Stimulated activated CD4-positive, alpha-beta T cell treated with anti-CD3 and anti-CD28 coated beads, Interleukin-12 subunit alpha, Interleukin-12 subunit beta, amount 100 ng/mL, for 48 hours (primary cell): ENCODE measurements at places on chromosomes 7 and 10.

DNA sequence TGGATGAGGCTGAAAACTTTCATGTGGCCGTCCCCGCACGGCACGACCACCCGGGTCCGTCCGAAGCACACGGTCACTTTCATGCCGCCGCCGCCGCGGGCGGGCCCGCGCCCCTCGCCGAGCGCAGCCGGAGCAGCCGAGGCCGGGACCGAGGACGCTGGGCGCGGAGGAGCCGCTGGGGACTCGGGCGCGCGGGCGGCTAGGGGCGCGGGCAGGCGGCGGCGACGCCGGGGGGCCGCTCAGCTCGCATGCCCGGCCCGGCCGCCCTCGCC, 247 bp downstream of the PARD3 start:
- DNase-seq, result no peak

DNA sequence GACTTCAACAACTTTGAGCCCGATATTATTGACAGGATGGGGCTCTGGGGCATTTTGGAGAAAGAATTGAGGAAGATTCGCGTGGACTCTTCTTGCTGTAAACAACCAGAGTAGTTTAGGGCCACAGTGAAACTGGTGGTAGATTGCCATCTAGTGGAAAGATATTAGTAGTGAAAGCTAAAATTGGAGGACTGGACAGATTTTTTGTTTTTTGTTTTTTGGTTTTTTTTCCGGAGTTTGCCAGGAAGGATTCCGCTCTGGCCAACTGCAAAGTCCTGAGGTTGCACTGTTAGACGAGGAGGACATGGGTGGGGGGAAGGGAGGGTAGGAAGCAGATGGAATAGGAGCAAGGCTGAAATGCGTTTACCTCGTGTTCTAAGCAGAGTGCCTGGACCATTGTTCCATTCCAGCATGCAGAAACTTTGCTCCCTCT, 11.7 kb downstream of the NOBOX start:
- DNase-seq, result peak; percentile 14

- DNase-seq, result no peak
Observed at GRCh38 chr10:43172645-43173044, 34.4 kb downstream of the CSGALNACT2 start.

DNA sequence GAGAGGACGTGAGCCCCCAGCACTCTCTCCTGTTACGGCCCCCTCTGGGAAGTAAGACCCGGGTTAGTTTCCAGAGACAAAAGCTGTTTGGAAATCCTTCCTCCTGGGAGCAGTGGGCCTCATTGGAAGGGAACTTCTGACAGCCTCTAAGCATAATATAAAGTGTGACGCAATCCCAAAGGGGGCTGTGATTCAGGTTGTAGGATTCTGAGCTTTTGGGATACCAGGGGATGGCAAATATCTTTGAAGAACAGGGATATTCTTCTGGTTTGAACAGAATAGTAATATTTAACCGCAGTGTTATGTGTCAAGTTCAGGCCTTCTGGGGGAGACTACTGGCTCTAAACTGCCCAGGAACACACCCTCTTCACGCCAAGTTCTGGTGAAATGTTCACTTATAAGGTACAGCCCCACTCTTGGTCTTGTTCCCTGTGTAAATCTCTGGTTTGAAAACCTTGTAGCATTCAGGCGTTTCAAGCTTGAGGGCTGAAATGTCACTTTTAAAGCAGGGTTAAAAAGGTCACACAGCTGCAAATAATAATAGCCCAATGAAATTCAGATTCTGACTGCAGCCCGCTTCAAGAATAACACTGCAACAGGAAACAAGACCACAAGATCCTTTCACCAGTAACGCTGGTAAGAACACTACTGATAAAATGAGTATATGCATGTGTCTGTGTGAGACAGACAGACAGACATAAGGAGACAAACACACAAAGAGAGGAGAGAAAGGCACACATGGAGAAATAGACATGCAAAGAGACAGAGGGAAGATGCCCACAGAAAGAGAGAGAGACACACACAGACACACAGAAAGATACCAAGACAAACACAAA, 69.0 kb downstream of the CREB5 start:
- no peak for DNase-seq

DNA sequence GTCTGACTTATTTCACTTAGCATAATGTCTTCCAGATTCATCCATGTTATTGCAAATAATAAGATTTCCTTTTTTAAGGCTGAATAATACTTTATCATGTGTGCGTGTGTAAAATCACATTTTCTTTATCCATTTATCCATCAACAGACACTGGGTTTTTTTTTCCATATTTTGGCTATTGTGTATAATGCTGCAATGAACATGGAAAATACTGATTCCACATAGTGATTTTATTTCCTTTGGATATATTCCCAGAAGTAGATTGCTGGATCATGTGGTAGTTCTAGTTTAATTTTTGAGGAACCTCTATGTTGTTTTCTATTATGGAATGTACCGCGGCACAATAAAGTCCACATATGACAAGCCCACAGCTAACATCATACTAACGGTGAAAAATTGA, 180.1 kb downstream of the PON1 start:
- DNase-seq, result no peak

- no peak for DNase-seq
Observed at GRCh38 chr7:51246258-51247245, 70.1 kb downstream of the COBL start.

GRCh38 chr10:61016630-61017029, 72.6 kb upstream of the RHOBTB1 start:
- DNase-seq, result no peak

GRCh38 chr7:81233208-81233940, 314.5 kb upstream of the SEMA3C start:
- DNase-seq, result no peak

DNA sequence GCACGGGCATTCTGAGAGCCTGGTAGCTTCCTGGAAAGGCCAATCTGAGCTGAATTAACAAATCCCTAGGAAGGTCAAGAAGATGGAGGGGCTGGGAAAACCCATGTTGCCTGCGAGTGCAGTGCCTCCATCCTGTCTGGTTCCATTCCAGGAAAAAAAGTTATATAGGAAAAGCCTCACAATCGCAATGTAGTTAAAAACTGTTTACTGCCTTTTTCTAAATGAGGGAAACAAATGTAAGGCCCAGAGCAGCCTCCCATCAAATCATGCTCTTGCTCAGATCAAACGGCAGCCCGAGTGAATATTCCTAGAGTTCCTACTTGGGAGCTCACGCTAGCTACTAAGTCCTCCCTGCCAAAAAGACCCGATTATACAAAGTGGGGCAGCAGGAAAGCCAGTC, 179.9 kb downstream of the KCNMA1 start:
- DNase-seq, result no peak

GRCh38 chr10:122293961-122294380, 22.9 kb downstream of the BTBD16 start:
- no peak for DNase-seq

- DNase-seq, result peak; percentile 66
Observed at GRCh38 chr7:102426268-102427018, 6.9 kb upstream of the ORAI2 start.

DNA sequence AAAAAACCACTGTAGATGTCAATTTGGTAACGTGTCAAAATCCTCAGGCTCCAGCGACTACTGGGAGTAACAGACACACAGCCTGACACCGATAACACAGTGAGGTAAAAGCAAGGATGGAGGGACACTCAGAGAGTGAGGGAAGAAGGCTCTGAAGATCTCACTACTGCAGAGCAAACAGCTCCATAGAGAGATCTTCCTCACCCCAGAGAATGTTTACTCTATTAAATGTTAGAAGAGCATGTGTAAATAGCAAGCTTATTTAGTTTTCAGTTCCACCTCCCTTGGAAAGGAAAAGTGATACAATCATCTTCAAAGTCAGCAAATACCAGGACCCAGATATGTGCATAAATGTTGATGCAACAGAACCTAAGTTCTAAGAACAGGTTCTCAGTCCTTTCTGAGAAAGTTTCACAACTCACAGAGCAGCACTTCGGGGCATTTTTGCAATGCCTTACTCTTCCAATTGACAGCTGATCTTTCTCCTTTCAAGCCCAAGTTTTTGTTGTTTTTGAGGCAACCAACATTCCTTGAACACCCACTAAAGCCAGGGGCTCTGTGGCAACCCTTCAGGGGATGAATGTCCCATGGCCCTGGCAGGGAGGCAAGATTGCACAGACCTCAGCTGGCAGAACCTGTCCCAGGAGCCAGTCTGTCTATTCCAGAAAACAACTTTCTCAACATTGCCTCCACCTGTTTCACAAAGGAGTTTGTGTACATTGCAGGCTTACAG, 177.4 kb downstream of the SFMBT2 start:
- no peak for DNase-seq

- no peak for DNase-seq
Observed at GRCh38 chr7:22351878-22352277, 5.1 kb downstream of the RAPGEF5 start.

DNA sequence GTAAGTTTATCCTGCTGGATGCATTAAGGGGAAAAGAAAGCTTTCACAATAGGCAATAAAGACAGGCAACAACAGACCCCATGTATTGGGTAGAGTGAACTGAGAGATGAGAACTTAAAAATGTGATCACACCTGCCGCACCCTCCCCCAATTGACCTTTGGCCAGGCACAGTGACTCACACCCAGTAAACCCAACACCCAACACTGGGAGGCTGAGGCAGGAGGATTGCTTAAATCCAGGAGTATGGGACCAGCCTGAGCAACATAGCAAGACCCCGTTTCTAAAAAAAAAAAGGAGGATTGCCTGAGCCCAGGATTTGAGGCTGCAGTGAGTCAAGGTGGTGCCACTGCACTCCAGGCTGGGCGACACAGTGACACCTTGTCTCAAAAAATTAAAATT, 86.9 kb downstream of the MPP7 start:
- no peak for DNase-seq

DNA sequence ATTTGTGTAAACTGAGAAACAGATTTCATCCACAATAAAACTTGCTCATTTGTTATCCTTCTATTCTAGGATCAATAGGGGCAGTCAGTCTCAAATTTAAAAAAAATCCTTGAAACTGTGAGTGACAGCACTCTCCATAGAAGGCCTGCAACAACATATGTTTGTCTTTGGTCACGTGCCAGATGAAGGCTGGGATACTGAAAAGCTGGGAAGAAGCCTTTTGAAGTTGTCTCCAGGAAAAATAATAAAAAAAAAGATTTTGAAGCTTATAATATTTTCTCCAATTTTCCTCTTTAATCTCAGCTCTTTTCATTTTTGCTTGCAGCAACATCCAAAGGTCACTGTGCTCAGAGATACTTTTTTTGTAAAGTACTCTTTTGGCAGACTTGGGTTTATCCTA, 128.6 kb upstream of the SLC26A5 start:
- DNase-seq, result no peak

GRCh38 chr10:49350138-49350537, 45.8 kb downstream of the DRGX start:
- DNase-seq, result no peak

GRCh38 chr10:55233505-55233904, 432.5 kb upstream of the PCDH15 start:
- no peak for DNase-seq

GRCh38 chr10:32950591-32951108, 7.4 kb downstream of the ITGB1 start:
- no peak for DNase-seq

DNA sequence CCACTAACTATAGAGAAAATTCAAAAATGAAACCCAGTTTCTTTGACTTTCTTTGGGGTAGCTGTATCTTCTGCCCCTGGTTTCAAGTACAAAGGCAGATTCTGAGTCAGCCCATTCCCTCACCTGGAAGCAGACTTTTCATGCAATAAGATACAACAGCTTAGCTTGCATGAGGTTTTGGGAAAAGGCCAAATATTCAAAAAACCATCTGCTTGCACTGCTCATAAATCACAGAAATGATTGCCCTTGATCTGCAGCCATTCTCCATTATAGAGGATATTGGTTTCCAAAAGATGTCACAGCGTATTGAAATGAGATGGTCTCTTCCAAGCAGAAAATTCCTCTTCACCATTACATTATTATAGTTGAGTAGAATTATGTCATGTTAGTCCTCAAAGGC, 354.0 kb downstream of the PHF14 start:
- DNase-seq, result no peak

DNA sequence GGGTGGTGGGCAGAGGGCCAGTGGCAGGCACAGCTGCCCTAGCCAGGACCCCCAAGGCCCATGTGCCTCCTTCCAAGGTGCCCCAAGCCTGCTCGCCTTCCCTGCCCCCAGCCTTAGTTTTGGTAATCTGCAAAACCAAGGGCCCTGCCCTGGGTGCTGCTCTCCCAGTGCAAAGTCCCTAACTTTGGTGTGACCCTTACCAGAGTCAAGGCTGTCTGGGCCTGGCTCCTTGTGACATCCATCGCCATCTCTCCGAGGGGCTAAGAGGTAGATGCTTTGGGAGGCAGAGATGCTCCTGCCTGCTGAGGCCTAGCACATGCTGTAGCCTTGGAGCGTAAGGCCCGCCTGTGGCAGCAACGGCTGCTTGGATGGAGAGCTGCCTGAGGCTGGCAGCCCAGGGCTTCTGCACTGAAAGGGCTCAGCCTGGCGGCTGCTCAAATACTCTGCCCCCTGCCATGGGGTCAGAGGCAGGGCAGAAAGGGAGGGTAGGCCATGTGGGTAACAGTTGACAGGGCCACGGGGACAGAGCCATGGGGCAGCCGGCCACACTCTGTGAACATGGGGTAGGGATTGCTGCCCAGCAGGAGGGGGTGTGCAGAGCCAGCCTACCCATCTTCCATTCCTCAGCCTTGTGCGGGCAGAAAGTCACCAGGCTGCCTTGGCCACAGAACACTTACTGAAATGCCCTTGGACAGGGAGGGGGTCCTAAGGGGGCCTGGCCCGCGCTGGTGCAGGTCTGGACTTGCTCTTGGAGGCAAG, 17.9 kb upstream of the MYL7 start:
- DNase-seq, result no peak

- no peak for DNase-seq
Observed at GRCh38 chr10:62380016-62380415, 5.8 kb downstream of the ZNF365 start.

- no peak for DNase-seq
Observed at GRCh38 chr7:69776611-69777010, 178.3 kb downstream of the AUTS2 start.

DNA sequence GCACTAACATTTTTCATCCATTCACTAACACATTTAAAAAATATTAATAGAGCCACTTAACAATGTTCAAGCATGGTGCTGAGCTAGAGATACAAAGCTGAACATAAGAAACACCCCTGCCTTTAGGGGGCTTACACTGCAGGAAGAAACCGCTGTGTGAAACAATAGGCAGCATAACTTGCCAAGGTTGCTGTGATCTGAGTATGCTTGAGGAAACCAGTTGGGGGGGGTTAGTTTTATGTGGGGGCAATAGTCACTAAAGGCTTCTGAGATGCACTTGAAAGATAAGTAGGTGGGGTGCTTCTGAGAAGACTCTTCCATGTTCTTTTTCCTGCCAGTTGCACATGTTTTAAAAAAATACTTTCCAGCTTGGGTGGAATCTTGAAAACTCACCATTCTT, 2.8 kb downstream of the RBM17 start:
- no peak for DNase-seq

DNA sequence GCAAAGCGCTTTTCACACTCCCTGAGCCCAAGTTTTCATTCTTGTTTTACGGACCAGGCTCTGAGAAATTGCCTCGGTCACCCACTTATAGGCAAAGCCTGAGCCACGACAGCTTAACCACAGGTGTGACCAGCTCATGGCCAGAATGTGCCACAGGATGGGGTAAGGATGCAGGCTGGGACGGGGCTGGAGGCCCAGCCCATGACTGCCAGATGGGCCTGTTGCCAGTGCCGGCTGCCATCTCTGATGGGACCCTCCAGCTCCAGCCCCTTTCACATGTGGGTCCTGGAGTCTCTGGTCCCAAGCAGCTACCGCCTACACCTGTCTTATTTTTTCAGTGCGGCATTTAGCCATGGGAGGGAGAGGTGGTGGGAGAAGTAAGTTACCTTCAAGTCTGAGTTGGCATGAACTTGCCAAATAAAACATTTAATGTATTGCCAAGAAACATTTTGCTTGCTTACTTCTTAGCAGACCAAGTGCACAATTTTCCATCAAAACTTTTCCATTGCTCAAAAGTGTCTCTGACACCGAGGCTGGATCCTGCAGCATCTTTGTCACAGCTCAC, 142.6 kb downstream of the GRK5 start:
- no peak for DNase-seq
